Brain microvascular endothelial cell (primary cell): ENCODE measurements at places on chromosomes 11 and 22.

GRCh38 chr11:65500387-65501185 lies 1.7 kb downstream of the MALAT1 start:
- DNase-seq: peak; percentile 32

- no peak for DNase-seq
These were observed 91.0 kb downstream of the RRM1 start for GRCh38 chr11:4185561-4185960.

- no peak for DNase-seq
These were observed 1484.5 kb upstream of the TENM4 start for GRCh38 chr11:80925321-80925720.

GRCh38 chr11:92269021-92269420 lies 44.4 kb downstream of the FAT3 start:
- DNase-seq: peak; percentile 7
